ENCODE measurements at places on chromosomes 4 and X.

- no peak for DNase-seq
These were observed 54.3 kb downstream of the EGF start for GRCh38 chr4:109966891-109967481.

- DNase-seq, result no peak
These were observed 5.6 kb upstream of the PRDX4 start for GRCh38 chrX:23661671-23662070.

- DNase-seq, result no peak
These were observed 25.1 kb downstream of the DCAF12L2 start for GRCh38 chrX:126141014-126141413.

- peak; percentile 10 for DNase-seq
These were observed 132.2 kb upstream of the FAM47B start for GRCh38 chrX:34810364-34810763.

DNA sequence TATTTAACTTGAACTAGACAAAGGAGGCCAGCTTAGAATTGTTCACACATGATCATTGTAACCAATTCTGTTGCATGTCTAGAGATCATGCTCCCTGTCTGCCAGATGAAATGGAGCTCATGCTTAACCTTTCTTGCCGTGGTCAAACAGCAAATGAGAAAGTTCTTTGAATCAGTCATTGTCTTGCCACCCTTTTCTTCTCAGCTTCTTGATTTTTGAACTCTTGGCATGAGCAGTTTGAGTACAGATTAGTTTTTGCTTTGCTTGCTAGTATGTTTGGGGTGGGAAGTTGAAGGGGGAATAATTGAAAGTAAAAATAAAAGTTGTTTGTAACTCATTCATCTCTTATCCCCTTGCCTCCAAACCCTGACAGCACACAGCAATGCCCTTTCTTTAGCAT lies 4.7 kb downstream of the MTM1 start:
- DNase-seq, result no peak

DNA sequence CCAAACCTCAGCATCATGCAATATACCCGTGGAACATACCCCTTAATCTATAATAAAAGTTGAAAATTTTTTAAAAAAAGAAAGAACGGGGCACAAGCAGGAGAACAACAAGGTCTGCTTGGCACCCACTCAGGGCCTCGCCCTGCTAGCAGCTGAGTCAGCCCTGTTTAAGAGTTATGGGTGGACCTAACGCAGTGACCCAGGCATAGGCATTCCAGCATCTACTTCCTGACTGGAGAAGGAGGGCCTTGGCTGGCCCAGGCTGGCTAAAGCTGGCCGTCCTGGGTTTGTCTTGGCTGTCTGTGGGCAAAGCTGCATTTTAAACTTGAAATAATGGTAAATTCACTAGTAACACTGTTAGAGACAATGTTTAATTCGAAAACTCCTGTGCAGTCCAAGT lies 236.7 kb upstream of the PGRMC2 start:
- DNase-seq, result peak; percentile 89

DNA sequence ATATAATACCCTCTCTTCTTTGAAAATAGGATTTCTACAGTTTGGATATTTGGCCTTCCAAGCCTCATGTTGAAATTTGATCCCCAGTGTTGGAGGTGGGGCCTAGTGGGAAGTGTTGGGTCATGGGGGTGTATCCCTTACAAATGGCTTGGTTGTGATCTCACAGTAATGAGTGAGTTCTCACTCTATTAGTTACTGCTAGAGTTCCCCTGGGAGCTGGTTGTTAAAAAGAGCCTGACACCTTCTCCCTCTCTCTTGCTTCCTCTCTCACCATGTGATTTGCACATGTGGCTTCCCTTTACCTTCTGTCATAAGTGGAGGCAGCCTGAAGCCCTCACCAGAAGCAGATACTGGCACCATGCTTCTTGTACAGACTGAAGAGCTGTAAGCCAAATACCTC lies 73.9 kb downstream of the HDAC8 start:
- DNase-seq, result peak; percentile 0

- DNase-seq, result no peak
These were observed 174.0 kb upstream of the FMR1 start for GRCh38 chrX:147737690-147738089.

DNA sequence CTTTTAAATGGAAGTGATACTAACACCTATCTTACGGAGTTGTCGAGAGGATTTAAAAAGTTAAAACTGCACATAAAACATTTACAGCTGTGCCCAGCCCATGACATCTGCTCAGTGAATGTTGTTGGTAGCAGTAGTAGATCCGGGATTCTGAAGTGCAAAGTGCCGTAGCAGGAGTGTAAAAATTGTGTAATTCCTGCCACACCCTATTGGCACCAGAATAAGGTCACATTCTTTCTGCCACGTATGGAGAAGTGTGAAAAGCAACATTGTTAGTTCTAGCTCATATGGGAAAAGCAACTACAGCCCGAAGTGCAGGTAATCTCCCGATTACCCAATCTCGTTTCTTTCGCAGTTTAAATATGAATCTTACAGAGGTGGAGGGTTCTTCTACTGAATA lies 31.2 kb downstream of the PRIMPOL start:
- DNase-seq, result peak; percentile 61

GRCh38 chr4:148152868-148153625 lies 289.2 kb downstream of the NR3C2 start:
- DNase-seq, result no peak

DNA sequence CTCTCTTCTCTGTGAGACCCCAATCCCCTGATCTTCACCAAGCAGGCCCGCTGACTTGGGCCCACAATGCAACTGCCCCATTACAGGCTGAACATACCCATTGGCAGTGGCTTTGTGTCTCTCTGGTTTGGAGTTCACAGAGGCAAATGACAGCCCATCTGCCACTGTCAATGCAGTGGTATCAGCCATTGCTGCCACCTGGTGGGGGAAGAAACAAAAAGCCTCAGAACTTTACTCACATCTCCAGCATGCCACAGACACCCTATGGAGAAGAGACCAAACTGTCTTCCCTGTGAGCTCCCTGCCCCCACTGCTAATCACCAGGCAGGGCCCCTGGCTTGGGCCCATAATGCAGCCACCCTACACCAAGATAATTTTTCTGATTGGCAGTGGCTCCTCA lies 729.3 kb upstream of the ACTRT1 start:
- DNase-seq, result peak; percentile 2

DNA sequence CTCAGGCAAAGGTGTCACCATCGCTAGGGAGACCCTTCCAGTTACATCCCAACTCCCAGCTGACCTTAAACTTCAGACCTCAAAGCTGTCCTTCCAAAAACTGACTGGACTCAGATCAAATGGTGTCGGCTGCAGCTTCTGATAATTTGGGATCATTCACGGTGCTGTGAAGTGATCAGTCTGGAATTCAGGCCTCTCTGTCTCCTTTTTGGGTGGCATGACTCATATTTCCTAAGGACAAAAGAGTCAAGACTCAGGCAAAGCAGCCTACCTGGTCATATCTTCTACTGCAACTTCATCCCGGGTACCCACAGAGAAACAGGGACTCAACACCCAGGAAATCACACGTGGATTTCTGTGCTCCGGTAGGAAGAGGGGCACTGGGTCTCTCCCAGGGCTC lies 87.6 kb downstream of the SORCS2 start:
- DNase-seq, result no peak

GRCh38 chr4:156790866-156791265 lies 180.7 kb downstream of the PDGFC start:
- no peak for DNase-seq

Data from epithelial cell of esophagus (primary cell).